ENCODE measurements at places on chromosomes 4 and X. TPM values are rescaled to one million over a fixed set of nuclear protein-coding genes. Genes with fewer than 3 reads are reported as not detected.
A peak's percentile ranks its signal among the peaks of the same experiment; 100 is the strongest.

Gene BEND2
- not detected for total RNA-seq

Gene CXorf65
- total RNA-seq, result not detected

Gene PAK3
- 28.8 TPM for total RNA-seq

Gene TEX13B
- not detected for total RNA-seq

Gene HCFC1
- 49.8 TPM for total RNA-seq

Gene NSUN7
- total RNA-seq, result 2.0 TPM

Gene SORBS2
- 88.4 TPM for total RNA-seq

GRCh38 chr4:76705472-76705871 lies 192.5 kb downstream of the SOWAHB start:
- no peak overlapping the region for H3K4me3 ChIP-seq
- no peaks in the 10 kb centered on the region for H3K27me3 ChIP-seq
- DNase-seq, result no peak
- H3K27ac ChIP-seq, result peak overlapping the region; percentile 64
- peaks cover 10% of the 10 kb centered on the region for H3K4me1 ChIP-seq
- H3K36me3 ChIP-seq, result no peaks in the 10 kb centered on the region

DNA sequence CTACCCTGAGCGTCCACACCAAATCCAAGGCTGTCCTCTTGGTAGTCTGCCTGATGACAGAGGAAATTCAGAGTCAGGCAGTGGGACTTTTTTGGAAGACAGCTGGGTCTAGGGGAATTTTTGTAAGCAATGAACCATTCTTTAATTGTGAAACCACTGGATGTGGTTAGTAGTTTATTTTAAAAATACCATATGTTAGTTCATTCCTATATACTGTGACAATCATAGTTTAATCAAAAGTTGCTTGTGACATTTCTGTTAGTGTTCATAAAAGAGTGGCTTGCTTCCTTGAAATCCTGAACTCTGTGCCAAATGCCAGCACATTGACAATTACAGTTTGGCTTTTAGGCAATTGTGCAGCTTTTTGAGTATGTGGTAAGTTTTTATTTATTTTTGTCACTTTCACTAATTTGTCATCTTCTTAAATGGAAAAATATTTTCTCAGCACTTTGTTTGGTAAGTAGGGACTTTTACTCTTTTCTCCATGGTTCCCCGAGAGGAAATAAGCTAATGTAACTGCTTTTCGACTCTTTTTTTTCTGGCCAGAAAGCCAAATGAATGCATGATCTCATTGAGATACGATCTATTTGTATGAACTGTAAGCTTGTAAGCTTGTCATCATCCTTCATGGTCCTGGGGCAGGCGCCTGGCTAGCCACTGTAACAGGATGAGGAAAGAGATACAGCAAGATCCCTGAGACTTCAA lies 72.6 kb upstream of the SLC4A4 start:
- H3K27ac ChIP-seq, result no peak overlapping the region
- no peaks in the 10 kb centered on the region for H3K27me3 ChIP-seq
- H3K4me3 ChIP-seq, result no peak overlapping the region
- no peaks in the 10 kb centered on the region for H3K36me3 ChIP-seq

DNA sequence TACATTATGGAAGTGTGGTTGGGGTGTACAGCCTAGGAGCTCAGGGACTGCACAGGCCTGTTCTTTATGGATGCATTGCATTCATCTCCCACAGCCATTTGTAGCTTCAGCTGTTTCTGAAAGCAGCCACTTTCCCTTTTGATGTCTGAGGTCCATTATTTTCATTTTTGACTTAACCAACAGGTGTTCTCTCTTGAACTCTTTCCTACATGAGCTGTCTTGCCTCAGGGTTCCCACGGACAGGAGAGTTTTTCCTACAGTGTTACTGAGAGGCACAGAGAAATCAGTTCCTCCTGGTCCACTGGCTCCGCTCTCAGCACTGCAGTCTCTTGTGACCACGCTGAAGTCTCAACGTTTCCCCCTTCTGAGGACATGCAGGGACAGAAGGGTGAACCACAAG lies 87.2 kb downstream of the RASL11B start:
- no peaks in the 10 kb centered on the region for H3K27me3 ChIP-seq
- H3K36me3 ChIP-seq, result no peaks in the 10 kb centered on the region
- no peak overlapping the region for H3K4me3 ChIP-seq
- no peak for DNase-seq
- H3K4me1 ChIP-seq, result no peaks in the 10 kb centered on the region
- no peak overlapping the region for H3K27ac ChIP-seq

GRCh38 chr4:124642846-124643245 lies 69.7 kb downstream of the ANKRD50 start:
- H3K36me3 ChIP-seq, result no peaks in the 10 kb centered on the region
- no peaks in the 10 kb centered on the region for H3K27me3 ChIP-seq
- no peak overlapping the region for H3K27ac ChIP-seq
- no peaks in the 10 kb centered on the region for H3K4me1 ChIP-seq

DNA sequence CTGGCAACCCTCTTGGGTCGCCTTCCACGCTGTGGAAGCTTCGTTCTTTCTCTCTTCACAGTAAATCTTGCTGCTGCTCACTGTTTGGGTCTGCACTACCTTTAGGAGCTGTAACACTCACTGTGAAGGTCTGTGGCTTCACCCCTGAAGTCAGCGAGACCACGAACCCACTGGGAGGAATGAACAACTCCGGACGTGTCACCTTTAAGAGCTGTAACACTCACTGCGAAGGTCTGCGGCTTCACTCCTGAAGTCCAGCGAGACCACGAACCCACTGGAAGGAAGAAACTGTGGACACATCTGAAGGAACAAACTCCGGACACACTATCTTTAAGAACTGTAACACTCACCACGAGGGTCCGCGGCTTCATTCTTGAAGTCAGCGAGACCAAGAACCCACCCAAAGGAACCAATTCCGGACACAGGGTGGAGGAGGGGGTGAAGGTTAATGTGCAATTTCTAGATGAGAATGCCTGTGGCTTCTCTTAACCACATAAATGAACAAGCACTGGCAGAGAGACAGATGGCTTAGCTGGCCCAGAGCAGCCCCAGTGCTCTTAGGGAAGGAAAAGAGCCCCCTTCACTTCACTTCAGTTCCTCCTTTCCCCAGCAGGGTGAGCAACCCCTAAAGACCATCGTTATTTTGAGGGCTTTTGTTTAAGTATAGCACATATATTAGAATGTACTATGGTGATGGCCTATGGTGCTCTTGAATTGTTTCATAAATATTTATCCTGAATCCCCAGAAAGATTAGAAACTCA lies 73.0 kb downstream of the LUZP4 start:
- H3K27ac ChIP-seq, result no peak overlapping the region
- no peaks in the 10 kb centered on the region for H3K27me3 ChIP-seq
- no peak overlapping the region for H3K4me3 ChIP-seq
- DNase-seq, result no peak
- H3K36me3 ChIP-seq, result no peaks in the 10 kb centered on the region
- H3K4me1 ChIP-seq, result peaks cover 7% of the 10 kb centered on the region

DNA sequence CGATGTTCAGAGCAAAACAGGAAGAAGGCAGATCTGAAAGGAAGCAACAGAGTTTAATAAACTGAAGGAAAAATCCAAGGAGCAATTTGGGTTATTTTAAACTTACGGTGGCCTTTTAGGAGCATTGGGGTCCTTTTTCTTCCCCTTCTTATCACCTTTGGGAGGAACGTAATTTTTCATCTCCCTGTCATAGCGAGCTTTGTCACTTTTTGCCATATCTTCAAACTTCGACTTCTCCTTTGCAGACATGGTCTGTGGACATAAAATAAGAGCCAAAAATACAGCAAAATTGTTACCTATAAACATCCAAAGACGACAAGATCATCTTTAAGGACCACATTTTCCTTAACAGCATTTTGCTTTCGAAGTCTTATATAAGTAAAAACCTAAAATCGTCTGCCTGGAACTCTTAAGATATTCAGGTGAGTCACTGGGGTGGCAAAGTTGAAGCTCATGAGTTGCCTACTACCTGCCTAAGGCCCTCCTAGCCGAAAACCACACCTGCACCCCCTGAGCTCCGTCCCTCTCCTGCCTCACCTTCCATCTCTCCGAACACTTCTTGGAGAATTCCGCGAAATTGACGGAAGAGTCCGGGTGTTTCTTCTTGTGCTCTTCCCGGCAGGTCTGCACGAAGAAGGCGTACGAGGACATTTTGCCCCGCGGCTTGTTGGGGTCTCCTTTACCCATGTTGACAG lies 1.0 kb downstream of the HMGB2 start:
- peaks cover 38% of the 10 kb centered on the region for H3K4me1 ChIP-seq
- H3K4me3 ChIP-seq, result peak overlapping the region; percentile 97
- no peaks in the 10 kb centered on the region for H3K27me3 ChIP-seq
- DNase-seq, result no peak
- peak overlapping the region; percentile 100 for H3K27ac ChIP-seq
- H3K36me3 ChIP-seq, result peaks cover 36% of the 10 kb centered on the region

DNA sequence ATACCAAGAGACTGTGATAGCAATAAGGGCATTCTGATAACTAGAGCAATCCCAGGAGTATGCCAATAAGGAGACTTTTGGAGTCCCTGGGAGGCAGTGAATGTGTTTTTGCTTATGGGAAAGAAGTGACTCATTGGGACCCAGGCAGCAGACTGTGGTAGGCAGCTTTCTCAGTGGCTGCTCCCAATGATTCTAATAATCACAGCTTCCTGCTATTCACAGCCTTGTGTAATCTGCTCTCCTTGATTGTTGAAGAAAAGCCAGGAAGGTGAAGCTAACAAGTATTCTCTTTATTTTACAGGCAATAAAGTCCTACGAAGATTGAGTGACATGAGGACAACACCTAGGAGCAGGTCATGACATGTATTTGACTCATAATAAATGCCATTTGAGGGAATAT lies 70.3 kb upstream of the DDX60 start:
- no peak overlapping the region for H3K27ac ChIP-seq
- H3K4me1 ChIP-seq, result no peaks in the 10 kb centered on the region
- DNase-seq, result no peak
- no peaks in the 10 kb centered on the region for H3K27me3 ChIP-seq
- no peak overlapping the region for H3K4me3 ChIP-seq

DNA sequence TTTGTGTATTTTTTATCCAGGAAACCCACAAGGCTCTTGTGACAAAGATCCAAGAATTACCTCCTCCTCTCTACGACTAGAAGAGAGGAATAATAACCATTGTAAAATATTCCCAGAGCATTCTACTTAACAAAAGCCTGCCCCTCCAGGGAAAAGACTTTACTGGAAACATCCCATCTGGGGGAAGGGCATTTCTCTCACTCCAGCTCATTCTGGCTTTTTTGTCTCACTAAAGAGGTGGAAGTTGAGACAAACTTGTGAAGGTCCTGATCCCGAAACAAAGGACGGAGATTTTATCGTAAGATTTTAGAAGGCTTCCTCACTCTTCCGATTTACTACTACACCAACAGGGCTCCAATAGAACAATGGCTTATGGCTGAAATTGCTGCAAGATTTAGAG lies 692.0 kb upstream of the GRID2 start:
- no peak for DNase-seq
- H3K4me3 ChIP-seq, result no peak overlapping the region
- H3K27ac ChIP-seq, result no peak overlapping the region
- no peaks in the 10 kb centered on the region for H3K27me3 ChIP-seq
- no peaks in the 10 kb centered on the region for H3K4me1 ChIP-seq

DNA sequence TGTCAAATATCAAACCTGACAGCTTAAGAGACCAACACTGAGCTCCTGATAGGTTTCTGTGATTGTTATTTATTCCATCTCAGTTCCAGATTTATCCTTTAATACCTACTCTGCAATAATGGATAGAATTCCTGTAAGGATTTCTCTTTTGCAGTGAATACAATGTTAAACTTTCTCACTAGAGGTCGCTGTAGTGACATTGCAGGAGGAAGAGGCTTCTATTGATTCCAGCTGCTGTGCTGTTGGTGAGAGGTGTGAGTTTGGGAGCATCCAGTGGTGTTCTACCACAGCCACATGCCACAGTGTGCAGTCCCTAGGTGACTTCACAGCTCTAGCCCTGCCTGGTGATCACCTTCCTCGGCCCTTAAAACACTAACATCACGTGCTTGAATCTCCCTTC lies 34.6 kb upstream of the DCAF8L2 start:
- H3K4me1 ChIP-seq, result no peaks in the 10 kb centered on the region
- H3K36me3 ChIP-seq, result no peaks in the 10 kb centered on the region
- H3K27me3 ChIP-seq, result no peaks in the 10 kb centered on the region
- H3K27ac ChIP-seq, result no peak overlapping the region
- no peak overlapping the region for H3K4me3 ChIP-seq

- no peak for DNase-seq
- H3K4me1 ChIP-seq, result no peaks in the 10 kb centered on the region
- no peaks in the 10 kb centered on the region for H3K27me3 ChIP-seq
- H3K36me3 ChIP-seq, result no peaks in the 10 kb centered on the region
- no peak overlapping the region for H3K4me3 ChIP-seq
Observed at GRCh38 chr4:120293341-120293740, 226.7 kb upstream of the MAD2L1 start.

GRCh38 chrX:53280331-53281320 lies 758 bp downstream of the IQSEC2 start:
- H3K36me3 ChIP-seq, result no peaks in the 10 kb centered on the region
- H3K4me1 ChIP-seq, result peaks cover 6% of the 10 kb centered on the region
- peaks cover 14% of the 10 kb centered on the region for H3K27me3 ChIP-seq
- DNase-seq, result peak; percentile 56
- peak overlapping the region; percentile 78 for H3K27ac ChIP-seq
- H3K4me3 ChIP-seq, result peak overlapping the region; percentile 51

DNA sequence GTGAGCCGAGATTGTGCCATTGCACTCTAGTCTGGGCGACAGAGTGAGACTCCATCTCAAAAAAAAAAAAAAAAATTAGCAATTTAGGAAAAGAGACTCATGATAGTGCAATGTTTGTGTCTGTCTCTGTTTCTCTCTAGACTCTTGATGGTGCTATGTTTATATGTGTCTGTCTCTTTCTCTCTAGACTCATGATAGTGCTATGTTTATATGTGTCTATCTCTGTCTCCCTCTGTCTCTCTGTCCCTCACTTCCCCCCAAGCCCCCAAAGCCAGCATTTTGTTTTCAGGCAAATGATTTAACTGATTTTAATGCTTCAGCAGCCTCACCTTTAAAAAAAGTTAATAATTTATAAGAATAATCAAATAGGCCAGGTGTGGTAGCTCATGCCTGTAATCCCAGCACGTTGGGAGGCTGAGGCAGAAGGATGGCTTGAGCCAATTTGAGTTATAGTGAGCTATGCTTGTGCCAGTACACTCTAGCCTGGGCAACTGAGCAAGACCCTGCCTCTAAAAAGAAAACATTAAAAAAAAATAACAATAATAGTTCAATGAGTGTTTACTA lies 6.9 kb downstream of the MOB1B start:
- no peaks in the 10 kb centered on the region for H3K27me3 ChIP-seq
- no peak overlapping the region for H3K27ac ChIP-seq
- peaks cover 30% of the 10 kb centered on the region for H3K36me3 ChIP-seq
- H3K4me3 ChIP-seq, result no peak overlapping the region

- no peak overlapping the region for H3K4me3 ChIP-seq
- H3K27ac ChIP-seq, result no peak overlapping the region
- H3K4me1 ChIP-seq, result no peaks in the 10 kb centered on the region
Observed at GRCh38 chrX:97895751-97896150, 1012.0 kb downstream of the RPA4 start.

GRCh38 chr4:48905363-48906015 lies 1.1 kb downstream of the OCIAD2 start:
- no peak overlapping the region for H3K27ac ChIP-seq
- H3K4me3 ChIP-seq, result no peak overlapping the region
- no peaks in the 10 kb centered on the region for H3K36me3 ChIP-seq
- no peak for DNase-seq
- H3K4me1 ChIP-seq, result peaks cover 2% of the 10 kb centered on the region
- no peaks in the 10 kb centered on the region for H3K27me3 ChIP-seq
